ENCODE measurements at places on chromosomes 5 and 9.

- no peak for DNase-seq
These were observed 88.2 kb upstream of the NR3C1 start for GRCh38 chr5:143491646-143492045.

DNA sequence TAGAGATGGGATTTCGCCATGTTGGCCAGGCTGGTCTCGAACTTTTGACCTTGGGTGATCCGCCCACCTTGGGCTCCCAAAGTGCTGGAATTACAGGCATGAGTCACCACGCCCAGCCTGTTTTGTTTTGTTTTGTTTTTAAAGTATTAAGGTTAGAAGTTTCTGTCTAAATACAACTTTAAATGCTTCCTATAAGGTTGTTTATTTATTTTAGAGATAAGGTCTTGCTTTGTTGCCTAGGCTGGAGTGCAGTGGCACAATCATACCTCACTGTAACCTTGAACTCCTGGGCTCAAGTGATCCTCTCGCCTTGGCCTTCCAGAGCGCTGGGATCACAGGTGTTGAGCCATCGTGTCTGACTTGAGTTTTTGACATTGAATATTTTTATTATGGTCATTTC lies 11.4 kb downstream of the MRRF start:
- DNase-seq: no peak

DNA sequence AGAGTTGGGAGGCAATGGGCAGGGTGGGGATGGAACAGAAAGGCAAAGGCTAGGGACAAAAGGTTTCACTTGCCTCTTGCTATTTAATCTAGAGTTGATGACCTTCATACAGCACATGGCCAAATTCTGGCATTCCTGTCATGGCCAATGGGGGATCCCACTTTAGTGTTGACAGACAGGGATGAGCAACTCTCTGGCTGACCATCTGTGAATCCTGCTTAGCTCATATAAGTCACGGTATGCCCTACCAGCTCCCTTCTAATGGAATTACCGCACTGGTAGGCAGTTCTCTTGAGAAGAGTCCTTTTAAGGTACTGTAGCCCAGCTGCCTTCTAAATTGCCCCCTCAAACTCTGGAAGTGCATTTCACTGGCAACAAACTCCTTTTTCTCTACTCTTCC lies 76.1 kb downstream of the MAMDC2 start:
- no peak for DNase-seq

GRCh38 chr5:56710826-56711590 lies 104.3 kb upstream of the MAP3K1 start:
- DNase-seq: no peak

- no peak for DNase-seq
These were observed 422.3 kb downstream of the SPATA31D1 start for GRCh38 chr9:82410866-82411265.

- no peak for DNase-seq
These were observed 54.9 kb downstream of the SLC44A1 start for GRCh38 chr9:105299190-105299854.

DNA sequence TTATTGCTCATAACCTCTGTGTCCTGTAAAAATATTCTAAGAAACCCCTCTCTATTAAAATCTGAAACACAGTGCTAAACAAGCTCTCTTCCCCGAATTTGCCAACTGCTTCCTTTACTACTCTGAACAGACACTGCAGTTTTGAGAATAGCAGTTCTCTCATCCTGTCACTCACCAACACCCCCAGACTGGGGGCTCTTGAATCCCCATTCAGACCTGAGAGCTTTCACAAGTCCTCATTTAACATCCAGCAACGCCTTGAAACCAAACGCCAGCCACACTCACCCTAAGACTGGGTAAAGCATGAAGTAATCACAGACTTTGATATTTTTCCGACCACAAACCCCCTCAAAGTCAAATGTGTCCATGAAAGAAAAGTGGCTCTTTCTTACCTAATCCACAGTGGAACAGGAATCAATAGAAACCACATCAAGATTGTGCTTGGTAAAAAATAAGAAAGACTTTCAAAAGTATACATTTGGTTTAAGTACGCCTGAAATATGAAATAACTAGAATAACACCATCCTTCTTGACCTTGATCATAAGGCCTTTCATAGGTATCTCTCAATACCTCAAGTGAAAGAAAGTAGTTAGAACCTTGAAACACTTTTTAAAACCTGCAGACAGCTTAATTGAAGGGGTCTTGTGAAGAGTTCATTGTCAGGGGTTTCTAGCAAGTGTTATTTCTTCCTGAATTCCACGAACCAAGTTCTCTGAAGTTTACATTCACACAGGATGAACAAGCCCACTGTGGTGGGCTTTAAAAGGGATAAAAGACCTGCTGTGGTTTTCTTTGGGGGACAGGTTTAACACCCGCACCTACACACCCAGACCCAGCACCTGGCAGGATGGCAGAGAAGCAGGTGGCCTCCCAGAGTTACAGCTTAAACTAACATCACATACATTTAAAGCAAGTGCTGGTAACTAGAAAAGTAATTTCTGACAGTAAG lies 412.6 kb downstream of the MLLT3 start:
- no peak for DNase-seq

DNA sequence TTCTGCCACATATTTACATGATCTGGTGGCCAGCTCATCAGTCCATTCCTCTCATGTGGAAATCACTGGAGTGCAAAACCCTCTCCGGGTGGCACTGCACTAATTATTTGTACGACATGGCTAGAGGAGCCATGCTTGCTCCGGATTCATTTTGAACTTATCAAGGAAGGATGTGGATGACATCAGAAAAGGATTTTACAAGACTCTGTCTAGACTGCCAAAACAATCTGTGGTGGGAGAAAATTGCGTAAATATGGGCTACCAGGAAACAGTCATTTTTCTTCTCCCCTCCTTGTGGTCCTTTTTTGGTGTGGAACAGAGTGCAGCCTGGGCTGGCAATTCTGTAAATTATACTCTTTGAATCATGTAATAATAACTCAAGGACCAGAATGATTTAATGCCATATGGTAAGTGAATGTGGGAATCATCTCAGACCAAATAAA lies 123.4 kb upstream of the IFNE start:
- DNase-seq: no peak

GRCh38 chr5:16992006-16992405 lies 55.9 kb upstream of the MYO10 start:
- no peak for DNase-seq
